ENCODE measurements at places on chromosomes 7 and 10.

DNA sequence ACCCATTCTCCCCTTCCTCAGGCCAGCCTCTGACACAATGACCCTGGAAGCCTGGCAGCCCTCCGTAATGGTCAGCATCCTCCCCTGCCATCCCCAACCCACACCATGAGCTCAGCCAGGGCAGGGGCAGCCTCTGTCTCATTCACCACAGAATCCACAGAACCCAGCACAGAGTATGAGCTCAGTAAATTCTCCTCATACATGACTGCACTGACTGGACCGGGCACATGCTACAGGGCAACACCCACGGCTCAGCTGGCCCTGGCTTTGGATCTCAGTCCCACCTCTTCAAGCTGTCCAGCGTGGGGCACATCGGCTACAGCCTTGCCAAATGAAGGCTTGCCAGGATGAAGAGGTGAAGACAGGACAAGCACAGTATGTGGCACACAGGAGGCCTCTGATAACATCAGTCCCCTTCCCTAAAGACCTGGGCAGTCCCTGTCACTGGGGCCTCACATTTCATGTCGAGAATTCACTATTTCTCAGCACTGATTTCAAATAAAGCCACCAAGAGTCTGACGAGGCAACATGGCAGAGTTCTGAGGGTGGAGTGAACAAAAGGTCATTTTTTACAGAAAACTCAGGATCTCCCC is 7.9 kb downstream of the GPRIN2 start:
- DNase-seq: no peak

GRCh38 chr7:65338346-65338745 is 35.3 kb upstream of the ZNF92 start:
- DNase-seq: no peak

DNA sequence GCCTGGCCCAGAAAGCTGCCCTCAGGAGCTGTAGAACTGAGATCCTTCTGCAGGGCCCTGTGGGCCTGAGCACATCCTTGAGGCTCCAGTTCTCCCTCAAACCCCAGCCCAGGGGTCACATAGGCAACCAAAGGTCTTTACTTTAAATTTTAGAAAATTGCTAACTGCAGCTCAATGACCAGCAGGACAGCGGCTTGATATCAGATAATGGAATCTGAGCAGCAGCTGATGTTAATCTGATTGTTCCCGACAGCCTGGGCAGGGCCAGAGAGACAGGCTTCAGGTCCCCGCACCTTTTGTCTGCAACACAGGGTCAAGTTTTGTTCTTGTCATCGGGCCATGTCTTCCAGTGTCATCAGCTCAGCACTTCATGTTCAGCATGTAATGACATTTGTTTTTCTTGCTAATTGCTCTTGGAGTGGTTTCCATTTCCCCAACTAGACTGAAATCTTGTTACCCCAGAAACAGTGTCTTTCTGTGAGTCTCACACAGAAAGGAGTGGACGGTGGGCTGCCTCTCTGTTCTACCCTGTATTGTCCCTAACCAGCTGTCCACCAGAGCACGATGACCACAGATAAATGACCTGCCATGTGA is 91.0 kb downstream of the PAXIP1 start:
- DNase-seq: no peak

DNA sequence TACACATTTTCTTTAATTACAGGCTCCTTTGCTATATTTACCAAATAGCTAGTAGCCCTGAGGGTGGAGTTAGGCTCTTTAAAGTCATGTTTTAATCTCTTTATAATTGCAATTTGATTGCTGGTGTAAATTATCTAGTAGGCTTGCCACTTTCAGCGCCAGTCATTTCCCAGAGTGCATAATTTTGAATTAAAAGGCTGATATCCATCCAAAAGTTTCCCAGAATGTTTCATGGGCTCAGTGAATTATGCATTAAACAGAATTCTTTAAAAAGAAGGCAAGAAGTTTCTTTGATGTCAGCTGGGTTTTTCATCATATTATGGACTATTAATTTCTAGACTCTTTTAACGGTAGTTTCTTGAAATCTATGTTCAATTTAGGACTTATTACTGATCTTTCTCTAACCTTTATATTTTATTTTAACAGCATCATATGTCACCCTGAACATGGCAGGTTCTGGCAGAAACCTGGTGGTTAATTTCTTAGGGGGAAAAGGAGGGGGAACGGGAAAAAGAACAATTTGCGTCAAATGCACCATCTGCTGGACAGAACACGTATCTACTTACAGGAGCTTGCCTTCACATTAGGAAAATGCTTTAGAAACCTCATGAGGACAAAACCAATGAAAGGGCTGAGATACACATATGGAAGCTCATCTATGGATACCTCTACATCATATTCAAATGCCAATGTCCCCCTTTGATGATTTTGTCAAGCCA is 171.1 kb downstream of the GRM3 start:
- no peak for DNase-seq

- no peak for DNase-seq
These were observed 147.1 kb upstream of the GDF10 start for GRCh38 chr10:47152861-47153349.

DNA sequence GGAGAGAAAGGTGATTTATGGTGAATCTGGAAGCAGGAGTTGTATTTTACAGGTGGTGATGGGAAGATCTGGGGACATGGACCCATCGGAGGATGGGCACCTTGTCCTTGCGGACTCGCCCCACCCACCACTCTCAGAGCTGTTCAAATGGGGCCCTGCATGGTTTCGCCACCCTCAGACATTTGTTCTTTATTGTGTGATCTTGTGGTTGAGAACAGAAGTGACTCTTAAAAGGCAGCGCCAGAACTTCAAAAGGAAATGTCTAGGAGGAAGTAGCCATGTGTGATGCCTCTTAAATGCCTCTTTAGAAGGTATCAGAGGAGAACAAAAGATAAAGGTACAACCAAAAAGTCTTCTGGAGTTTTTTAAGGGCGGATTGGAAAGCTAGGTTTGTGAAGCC is 205.7 kb downstream of the KIAA1217 start:
- DNase-seq: no peak

GRCh38 chr7:28160551-28160991 is 20.0 kb downstream of the JAZF1 start:
- DNase-seq: no peak

GRCh38 chr10:119658274-119658673 is 7.1 kb downstream of the BAG3 start:
- no peak for DNase-seq

DNA sequence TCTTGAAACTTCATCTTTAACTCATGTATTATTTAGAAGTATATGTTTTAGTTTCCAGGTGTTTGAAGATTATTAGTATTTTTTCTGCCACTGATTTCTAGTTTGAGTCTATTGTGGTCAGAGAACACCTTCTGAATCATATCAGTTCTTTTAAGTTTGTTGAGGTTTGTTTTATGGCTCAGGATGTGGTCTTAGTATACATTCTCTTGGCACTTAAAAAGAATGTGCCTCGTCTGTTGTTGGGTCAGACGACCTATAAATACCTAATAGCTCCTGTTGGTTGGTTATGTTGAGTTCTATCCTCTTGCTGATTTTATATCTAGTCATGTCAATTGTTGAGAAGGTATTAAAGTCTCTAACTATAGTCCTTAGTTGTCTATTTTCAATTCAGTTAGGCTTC is 15.9 kb downstream of the TDRD1 start:
- no peak for DNase-seq

Data from stimulated activated CD8-positive, alpha-beta memory T cell treated with anti-CD3 and anti-CD28 coated beads, Interleukin-4, amount 100 ng/mL, for 4 hours (primary cell).